Occipital lobe (tissue), 3 donors: ENCODE measurements at places on chromosomes 5 and 9. TPM values are rescaled to one million over a fixed set of nuclear protein-coding genes. Genes with fewer than 3 reads are reported as not detected.

- DNase-seq = no peak
Measured at GRCh38 chr5:112717506-112718082, 20.1 kb upstream of the APC start.

GRCh38 chr9:134085674-134086073 is 17.8 kb upstream of the BRD3 start:
- no peak for DNase-seq

DNA sequence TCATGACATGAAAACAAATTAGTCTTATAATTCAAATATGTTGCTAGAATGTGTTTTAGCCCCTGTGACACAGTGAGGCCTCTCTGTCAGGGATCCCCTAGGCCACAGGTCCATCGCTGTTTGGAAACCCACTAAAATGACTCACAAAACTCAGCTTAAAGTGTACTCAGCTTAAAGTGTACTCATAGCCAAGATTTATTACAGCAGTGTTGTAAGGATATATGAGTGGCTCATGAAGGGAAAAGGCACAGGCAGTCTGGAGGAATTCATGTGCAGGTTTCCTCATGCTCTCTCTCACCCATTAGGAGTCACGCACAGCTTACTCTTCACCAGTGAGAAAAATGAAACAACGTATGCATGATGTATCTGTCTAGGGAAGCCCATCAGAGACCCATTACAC is 24.4 kb upstream of the TGFBI start:
- DNase-seq = no peak

EIF4E1B gene
- not detected for total RNA-seq

GRCh38 chr9:111720174-111720573 is 58.8 kb downstream of the GNG10 start:
- no peak for DNase-seq

GRCh38 chr5:77168161-77168878 is 42.2 kb upstream of the PDE8B start:
- DNase-seq = peak; percentile 77

- no peak for DNase-seq
Measured at GRCh38 chr9:130739081-130739480, 45.5 kb downstream of the EXOSC2 start.

- peak; percentile 35 for DNase-seq
Measured at GRCh38 chr9:109811876-109812275, 31.9 kb downstream of the PALM2AKAP2 start.

DNA sequence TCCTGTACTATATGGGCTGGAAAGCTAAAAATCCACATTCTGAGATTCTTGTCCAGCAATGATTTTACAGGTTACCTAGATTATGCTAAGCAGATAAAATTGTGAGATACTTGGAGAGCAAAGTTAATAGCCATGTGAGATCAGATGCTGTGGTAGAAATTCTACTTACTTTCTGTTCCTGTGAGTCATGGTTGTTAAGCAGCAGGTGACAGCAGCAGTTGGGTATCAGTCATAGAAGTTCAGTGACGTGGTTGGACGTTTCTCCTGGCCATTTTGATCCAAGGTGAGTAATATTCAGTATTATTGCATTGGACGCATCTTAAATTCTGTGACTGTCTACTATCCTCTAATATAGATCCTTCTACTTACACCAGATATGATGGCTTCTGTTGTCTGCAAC is 524.5 kb downstream of the TMEM38B start:
- DNase-seq = no peak

CEL gene
- not detected for total RNA-seq

- DNase-seq = no peak
Measured at GRCh38 chr5:142650060-142650459, 35.8 kb downstream of the FGF1 start.

FCN2 gene
- not detected for total RNA-seq

DNA sequence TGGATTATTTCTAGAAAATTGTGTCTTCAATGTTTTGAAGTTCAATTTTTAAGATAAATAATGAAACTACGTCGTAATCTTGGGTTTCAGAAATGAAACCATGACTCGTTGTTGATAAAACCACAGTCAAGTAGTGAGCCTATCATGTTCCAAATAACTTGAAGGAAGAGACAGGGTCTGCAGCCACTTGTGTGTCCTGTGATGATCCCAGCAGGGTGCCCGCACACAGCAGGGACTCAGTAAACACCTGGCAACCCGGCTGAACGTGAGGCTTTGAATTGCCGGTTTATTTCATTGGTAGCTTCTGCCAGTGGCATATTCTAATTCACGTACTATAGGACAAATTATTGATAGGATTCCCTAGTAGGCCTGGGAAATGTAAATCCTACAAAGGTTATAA is 679.6 kb downstream of the IRX1 start:
- DNase-seq = no peak

- DNase-seq = no peak
Measured at GRCh38 chr5:53997736-53998627, 312.4 kb downstream of the ARL15 start.

DNA sequence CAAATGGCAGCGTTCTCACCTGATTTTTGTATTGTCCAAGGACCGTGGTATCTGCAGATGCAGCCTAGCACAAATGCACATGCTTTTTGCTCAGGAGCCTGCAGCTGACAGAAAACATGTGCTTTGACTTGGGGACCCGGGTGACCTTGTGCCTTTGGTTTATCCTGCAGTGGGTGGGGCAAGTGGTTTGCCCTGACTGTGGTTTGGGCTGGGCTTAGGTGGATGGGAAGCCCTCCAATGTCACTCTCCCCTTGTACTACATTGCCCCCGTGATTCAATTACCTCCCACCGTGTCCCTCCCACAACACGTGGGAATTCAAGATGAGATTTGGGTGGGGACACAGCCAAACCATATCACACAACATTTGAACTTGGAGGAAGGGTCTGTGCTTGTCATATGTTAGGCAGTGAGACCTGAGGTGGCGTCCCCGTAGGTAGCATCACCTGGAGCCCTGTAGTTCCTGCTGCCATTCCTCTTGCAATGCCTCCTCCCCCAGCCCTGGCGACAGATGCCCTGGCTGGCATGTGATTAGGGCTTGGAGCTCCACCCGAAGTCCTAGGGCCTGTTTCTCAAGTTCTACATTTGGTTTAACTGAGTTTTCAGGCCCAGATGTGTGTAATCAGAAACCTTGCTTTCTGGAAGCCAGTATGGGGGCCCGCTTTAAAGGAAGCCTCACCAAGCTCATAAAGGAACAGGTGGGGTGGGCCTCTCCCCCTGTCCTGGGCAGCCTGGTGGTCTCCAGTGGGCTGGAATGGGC is 2.1 kb downstream of the ANKRD33B start:
- DNase-seq = no peak
